Lung (tissue), 17 donors: ENCODE measurements at places on chromosomes 4 and X. TPM values are rescaled to one million over a fixed set of nuclear protein-coding genes. Genes with fewer than 3 reads are reported as not detected.

Gene CXorf49
- total RNA-seq: not detected

GRCh38 chr4:109302361-109303139, at the start of gene COL25A1:
TSS of gene COL25A1 (minus strand) at chr4:109302658.
- H3K27ac ChIP-seq: no peak within 1 kb of the TSS
- H3K4me3 ChIP-seq: peak within 1 kb of the TSS; percentile 40
- peak; percentile 75 for DNase-seq
- no peaks in the 10 kb centered on the region for H3K36me3 ChIP-seq
- H3K27me3 ChIP-seq: peaks cover 41% of the 10 kb centered on the region

Gene EDNRA
- total RNA-seq: 99.7 TPM

DNA sequence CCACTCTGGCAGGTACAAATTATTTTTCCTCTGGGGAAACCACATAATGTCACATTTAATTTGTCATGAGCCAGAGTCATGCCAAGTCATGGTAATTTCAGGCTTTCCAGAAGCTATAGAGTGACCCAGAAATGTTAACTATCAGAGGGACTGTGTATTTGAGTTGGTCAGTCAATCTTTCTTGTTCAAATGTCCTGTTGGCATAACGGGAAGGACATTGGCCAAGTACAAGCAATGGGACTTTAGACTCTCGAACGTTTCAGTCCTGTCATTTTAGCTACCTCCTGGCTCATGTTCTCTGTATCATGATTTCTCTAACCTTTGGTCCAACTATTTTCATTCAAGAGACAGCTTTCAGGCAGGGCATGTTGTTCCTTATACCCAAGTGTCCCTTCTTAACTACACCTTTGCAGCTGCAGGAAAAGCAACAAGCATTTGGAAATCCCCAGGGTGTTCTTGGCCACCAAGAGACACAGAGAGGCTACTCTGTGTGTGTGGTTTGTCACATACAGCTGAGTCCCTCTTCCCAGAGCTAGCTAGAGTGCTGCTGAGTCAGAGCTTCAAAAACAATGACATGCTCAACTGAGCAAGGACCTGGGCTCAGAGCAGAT, 142.6 kb downstream of the EGF start:
- no peaks in the 10 kb centered on the region for H3K27me3 ChIP-seq
- H3K36me3 ChIP-seq: no peaks in the 10 kb centered on the region
- no peaks in the 10 kb centered on the region for H3K4me1 ChIP-seq
- H3K27ac ChIP-seq: no peak overlapping the region
- no peak overlapping the region for H3K4me3 ChIP-seq
- no peak for DNase-seq

Gene NPY2R
- 0.65 TPM for total RNA-seq
